CD4-positive, alpha-beta T cell treated with Interleukin-21 for 1 hour (primary cell): ENCODE measurements at places on chromosomes 6 and 20.

DNA sequence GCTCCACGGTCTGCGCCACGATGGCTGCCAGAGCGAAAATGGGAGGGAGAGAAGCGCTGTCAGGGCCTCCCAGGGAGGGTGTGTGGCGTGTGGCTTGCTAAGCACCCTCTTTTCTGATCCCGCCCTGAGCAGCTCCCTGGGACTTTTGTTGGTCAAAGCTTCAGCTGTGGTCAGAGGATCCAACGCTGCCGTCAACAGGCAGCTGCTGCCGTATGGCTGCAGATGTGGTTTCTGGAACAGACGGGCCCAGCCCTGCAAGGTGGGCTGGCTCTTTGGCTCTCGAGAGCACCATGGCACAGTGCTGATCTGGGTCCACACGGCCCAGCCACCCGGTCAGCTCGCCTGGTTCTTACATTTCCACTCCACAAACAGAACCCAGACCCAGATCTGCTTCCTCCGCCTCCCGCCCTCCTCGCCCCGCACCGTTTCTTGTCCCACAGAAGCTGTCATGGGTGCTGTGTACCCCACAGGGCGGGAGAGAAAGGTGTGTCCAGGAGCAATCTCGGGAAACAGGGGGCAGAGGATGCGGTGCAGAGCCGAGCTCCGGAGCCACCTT is 86.0 kb upstream of the BHLHE23 start:
- no peak for DNase-seq

DNA sequence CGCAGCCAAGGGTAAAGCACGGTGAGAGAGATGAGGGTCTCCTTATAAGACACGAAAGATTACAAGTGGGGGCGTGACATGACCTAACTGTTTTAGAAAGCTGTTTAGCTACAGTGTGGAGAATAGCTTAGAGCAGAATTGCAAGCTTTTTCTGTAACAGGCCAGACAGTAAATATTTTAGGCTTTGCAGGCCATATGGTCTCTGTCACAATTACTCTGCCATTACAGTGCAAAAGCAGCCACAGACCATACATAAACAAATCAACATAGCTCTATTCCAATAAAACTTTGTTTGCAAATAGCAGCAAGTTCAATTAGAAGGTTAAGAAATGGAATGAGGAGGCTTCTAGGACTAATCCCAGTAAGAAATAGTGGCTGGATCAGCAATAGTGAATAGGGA is 16.8 kb downstream of the PGM3 start:
- DNase-seq, result no peak

DNA sequence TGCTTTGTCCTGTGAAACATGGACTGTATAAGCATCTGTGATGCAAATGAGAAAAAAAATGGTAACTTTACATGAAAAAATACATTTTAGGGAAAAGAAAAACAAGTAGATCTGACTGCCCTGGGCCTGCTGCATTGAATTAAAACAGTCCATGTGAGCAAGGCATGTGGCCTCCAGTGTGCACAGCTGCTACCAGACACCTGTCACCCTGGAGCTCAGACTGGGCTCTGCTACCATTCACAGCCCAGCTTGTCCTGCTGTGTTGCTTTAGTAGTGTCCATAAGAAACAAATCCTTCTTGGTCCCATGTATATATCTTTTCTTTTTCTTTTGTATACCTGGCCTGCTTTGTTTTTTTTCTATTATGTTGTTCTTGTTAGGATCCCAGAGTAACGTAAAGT is 315.9 kb downstream of the NKAIN2 start:
- DNase-seq, result no peak

DNA sequence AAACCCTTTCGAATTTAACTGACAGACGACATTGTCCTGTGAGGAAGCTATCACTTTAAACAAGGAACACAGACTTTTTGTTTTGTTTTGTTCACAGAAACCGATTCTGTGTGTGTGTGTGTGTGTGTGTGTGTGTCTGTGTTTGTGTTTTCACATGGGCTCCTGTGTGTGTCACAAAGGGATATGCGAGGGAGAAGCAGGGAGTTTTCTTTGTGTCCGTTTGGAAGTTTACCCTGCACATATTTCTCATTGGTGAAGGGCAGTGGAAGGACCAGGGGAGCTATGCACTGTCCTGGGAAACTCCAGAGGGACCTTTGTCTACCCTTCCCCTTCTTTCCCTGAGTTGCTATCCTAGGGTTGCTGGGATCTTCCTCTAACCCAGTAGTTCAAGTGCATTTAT is 17.7 kb downstream of the POM121L2 start:
- no peak for DNase-seq

GRCh38 chr6:116012951-116013350 is 47.7 kb downstream of the FRK start:
- no peak for DNase-seq

- DNase-seq, result no peak
Observed at GRCh38 chr20:47843886-47844567, 58.7 kb upstream of the SULF2 start.

GRCh38 chr6:7402716-7403115 is 13.1 kb downstream of the RIOK1 start:
- no peak for DNase-seq

- no peak for DNase-seq
Observed at GRCh38 chr6:34098045-34098936, 47.6 kb downstream of the GRM4 start.
